ENCODE measurements at places on chromosomes 11 and 22.
A peak's percentile ranks its signal among the peaks of the same experiment; 100 is the strongest.

DNA sequence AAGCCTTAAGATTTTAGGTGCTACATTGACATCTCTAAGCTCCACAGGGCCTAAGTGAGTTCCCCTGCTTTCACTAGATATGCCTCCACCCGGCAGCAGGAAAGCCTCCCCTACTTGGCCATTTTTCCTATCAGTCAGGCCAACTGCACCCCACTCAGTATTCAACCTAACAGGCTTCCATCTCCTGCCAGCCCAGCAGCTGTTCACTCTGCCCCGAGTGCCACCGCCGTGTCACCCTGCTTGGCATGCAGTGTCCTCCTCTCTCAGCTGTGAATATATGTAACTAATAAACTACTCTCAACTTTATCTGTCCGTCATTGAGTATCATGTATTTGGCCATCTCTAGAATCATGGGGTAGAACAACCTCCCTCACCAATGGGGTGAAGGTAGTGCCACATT, 9.0 kb upstream of the OR6M1 start:
- no peak for DNase-seq

DNA sequence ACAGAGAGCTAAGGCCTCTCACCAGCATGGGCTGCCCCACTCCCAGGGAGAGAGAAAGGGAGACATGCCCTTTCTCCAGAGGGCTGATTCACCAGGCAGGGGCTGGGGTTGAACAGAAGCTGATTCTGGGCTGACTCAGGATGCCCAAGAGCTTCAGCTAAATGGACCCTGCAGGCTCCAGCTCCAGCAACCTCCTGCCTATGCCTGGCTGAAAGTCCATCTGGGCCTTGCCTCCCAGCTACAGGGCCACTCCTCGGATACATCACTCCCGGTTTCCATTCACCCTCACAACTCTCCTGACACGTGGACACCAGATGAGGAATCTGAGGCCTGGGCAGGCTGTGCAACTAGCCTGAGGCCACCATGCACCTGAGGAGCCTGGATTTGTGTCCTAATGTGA, 215.5 kb downstream of the BUD13 start:
- no peak for DNase-seq

DNA sequence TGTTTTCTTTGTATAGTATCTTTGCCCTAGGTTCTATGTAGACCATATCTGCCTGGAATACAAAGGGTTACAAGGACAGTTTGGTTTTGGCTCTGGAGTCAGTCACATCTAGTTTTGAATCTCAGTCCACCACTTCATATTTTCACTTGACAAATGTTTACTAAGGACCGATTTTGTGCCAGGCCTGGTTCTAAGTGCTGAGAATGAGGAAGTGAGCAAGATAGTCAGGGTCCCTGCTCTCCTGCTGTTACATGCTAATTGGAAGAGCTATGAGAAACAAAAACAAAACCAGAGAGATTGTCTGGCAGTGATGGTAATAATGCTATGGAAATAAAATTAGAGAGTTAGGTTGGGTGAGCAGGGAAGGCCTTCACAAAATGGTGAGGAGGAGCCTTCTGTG, 66.1 kb upstream of the ARHGAP20 start:
- DNase-seq, result no peak

DNA sequence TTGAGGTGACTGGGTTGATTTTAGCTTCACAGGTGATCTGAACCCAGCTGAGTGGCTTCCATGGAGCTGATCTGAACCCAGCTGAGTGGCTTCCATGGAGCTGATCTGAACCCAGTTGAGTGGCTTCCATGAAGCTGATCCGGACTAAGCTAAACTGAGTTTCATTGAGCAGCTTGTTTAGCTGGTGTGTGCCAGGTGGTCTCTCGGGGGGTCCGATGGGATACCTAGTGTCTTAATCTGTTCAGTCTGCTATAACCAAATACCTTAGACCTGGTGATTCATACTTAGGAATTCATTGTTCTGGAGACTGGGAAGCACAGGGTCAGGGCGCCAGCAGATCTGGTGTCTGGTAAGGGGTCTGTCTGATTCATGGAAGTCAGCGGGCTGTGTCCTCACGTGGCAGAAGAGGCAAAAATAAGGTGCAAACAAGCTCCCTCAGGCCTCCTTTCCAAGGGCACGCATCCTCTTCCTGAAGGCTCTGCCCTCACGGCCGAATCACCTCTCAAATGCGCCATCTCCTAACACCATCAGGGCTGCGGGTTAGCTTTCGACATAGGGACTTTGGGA, 52.5 kb upstream of the KCNQ1OT1 start:
- no peak for DNase-seq

DNA sequence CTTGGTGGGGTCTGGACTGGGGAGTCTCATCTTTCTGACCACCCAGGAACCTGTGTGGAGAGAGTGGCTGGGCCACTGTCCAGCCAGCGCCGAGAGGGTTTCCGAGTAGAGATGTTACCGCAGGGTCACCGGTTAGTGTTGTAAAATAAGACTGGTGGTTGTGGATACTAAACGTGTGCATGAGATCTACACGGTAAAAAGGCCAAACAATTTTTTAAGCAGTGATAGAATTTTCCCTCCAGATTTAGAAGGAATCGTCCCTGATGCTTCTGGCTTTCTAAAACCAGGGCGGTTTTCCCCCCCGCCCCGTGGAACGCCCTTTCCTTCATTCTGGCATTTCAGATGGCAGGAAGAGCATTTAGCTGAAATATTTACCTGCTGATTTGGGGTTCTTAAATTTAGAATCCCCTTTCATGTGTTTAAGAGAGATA, 72.6 kb upstream of the PPARA start:
- no peak for DNase-seq

DNA sequence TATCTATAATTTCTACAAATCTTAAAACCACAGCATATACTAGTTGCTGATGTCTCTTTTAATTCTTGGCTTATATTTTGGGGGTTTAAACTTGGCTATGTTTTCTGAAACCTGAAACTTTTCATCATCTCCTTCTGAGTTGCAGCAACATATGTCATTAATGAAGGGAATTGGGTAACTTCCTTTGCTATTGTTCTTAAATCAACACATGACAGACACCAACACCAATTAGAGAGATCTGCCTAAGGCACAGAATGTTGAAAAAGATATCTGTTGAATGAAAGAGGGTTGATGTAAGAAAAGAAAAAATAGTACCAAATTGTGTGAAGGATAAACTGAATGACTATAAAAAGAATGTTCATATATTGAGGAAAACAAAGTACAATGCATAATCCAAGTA, 10.3 kb upstream of the GAS2 start:
- no peak for DNase-seq

DNA sequence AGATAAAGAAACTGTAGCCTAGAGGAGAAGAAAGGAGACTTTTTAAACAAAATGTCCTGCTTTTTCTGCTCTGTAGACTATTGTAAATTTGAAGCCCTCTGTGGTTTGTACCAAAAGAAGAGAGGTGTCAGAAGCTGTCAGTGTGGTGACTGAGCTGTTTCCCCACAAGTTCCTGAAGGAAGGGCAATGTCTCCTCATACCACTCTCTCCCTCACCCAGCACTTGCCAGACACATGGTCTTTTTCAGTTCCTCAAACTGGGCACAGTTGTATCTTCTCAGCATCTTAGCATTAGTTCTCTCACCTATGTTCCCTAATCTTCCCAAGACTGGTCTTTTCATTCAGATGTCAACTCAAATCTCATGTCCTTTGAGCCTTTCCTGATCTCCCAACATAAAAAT, 4.3 kb downstream of the BCO2 start:
- DNase-seq, result no peak

DNA sequence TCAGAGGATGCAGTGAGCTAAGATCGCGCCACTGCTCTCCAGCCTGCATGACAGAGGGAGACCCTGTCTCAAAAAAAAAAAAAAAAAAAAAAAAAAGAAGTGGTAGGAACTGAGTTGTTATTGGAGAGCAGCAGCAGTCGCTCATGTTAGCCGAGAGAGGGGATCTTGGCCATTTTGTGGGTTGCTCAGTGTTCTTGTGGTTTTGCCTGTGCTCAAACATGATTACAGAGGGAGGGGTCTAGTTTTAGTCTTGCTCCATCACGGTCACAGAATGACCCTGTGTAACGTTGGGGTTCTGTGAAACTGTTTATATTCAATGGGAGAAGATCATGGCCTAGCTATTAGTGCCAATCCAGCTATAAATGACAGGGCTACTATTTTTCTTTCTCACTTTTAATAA, 1.9 kb downstream of the DPAGT1 start:
- DNase-seq, result no peak

GRCh38 chr22:22479999-22480532, 28.5 kb downstream of the ZNF280B start:
- no peak for DNase-seq

GRCh38 chr11:118217575-118217974, 7.2 kb downstream of the JAML start:
- DNase-seq, result peak; percentile 78

- DNase-seq, result no peak
Observed at GRCh38 chr11:91243051-91243450, 981.6 kb upstream of the FAT3 start.

DNA sequence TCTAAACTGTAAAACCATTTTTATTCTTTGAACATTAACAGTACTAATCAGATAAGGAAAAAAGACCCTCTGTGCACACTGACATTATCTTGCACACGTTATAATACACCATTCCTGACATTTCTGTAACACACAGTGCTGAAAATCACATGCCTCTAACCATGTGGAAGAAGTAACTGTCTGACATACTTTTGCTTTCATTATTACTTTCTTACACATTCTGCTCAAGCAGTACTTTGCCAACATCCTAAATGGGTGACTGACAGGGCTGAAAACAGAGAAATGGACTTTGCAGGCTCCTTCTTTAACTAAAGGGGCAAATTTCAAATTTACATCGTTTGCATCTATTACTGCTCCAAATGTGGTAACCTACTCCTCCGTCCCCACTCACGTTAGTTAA, 22.8 kb upstream of the TP53AIP1 start:
- DNase-seq, result no peak

DNA sequence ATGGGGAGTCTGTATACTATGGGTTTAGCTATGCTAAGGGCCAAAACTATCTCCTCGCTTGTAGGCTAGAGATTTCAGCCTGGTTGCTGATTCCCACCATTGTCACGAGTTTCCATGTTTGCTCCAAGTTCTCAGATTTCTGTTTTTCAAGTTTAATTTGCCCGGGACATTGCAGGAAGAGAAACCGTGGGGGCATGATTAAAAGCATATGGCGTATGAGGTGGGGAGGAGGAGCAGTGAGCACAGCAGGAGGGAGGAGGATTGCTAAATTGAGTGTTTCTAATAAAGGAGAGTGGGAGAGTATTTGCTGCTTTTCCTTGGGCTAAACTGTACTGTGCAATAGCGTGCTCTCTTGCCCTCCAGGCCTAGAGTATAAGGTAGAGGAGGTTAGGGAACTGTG, 558.4 kb downstream of the METTL15 start:
- DNase-seq, result no peak

GRCh38 chr11:45383224-45383623, 97.1 kb upstream of the SYT13 start:
- DNase-seq, result no peak

- DNase-seq, result peak; percentile 62
Observed at GRCh38 chr22:17120281-17120680, 879 bp downstream of the TMEM121B start.

GRCh38 chr11:66686801-66687750, 9.4 kb upstream of the RBM4B start:
- no peak for DNase-seq

GRCh38 chr11:30749268-30749667, 163.1 kb upstream of the MPPED2 start:
- no peak for DNase-seq

DNA sequence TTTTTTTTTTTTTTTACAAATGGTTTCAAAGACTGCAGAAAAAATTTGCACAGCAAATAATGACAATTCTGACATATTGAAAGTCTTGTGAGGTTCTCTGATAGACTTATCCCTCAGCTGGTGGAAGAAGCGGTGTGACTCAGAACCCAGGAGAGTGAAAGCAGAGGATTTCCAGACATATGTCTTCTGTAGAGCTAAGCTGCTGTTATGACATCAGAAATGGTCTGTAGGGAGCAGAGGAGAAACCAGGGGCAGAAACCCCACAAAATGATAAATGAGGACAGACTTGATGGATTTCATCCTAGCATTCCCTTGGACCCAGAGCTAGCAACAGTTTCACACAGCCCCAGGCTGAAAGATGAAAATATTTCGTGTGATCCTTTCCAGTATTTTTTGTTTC, 582.6 kb downstream of the METTL15 start:
- DNase-seq, result no peak

- no peak for DNase-seq
Observed at GRCh38 chr11:69567951-69568808, 72.8 kb upstream of the CCND1 start.

DNA sequence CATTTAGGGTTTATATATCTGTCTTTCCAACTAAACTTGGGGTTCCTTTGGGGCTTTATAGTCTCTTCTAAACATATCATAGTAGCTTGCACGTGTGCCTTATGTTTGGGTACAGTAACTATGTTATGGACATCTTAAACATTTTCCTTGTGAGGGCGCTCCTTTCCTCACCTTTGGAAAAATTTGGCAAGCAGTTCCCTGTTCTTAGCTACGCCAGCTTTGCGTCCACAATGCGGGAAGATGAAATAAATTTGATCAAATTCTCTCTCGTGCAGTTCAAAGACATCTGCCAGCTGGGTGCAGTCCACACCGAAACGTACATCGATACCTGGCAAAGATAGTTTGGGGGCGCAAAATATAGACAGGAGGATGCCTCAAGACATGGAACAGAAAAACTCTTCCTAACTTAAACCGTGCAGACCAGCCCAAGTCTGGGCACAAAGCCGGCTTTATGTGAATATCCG, 548 bp downstream of the FDXACB1 start:
- DNase-seq, result no peak

DNA sequence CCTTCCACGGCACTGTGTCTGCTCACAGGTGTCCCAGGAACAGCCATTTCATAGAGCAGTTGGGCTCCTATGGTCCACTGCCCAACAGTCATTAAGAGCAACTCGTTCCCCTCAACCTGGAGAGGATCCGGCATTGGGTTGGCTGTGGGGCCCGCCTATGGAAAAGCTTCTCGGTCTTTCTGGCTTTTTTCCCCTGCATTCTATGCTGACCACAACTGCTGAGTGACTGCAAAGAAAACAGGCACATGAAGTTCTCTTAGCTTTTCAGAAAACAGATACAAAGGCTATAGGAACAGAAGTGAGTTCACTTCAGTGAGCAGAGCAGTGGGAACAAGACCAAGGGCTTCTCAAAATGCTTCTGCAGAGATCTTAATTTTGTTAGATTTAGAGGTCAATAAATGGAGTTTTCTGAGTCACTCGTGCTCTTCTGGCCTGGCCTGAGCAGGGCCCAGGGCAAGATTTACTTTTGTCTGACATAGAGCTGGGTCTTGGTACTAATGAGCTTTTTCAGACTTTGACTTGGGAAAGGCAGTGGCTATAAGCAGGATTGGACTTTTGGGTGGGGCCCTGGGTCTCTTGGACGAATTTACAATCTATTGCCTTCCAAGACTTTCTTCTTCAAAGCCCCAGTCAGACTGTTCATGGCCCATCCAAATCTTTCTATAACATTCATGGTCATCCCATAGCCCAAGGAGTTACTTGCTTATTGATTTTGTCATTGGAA, 13.6 kb upstream of the APOL5 start:
- DNase-seq, result no peak

DNA sequence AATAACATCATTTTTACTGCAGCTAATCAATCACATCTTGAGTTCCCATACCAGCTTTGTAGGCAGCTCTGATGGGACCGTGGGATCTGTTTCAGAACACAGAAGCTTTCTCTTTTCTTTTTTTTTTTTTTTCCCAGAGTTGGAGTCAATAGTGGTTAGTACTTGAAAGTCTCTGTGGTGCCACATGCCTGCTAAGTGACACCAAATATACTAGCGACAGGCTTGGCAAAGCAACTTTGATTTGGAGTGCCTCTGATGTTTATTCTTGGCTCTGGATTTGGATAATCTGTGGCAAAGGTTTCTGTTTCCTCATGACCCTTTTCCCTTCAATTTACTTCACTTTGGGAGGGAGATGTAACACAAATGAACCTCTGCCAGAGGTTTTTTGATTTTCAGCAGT, 681.4 kb upstream of the TENM4 start:
- no peak for DNase-seq
